ENCODE measurements at places on chromosomes 5 and 9. TPM values are rescaled to one million over a fixed set of nuclear protein-coding genes. Genes with fewer than 3 reads are reported as not detected.

PCDHGA12 gene
- total RNA-seq = not detected

GRXCR2 gene
- total RNA-seq = not detected

AQP3 gene
- 15.2 TPM for total RNA-seq

TAF11L2 gene
- total RNA-seq = not detected

WNT8A gene
- total RNA-seq = not detected

DBH gene
- not detected for total RNA-seq

ZNG1A gene
- total RNA-seq = 23.6 TPM

CCDC192 gene
- not detected for total RNA-seq

HCN1 gene
- not detected for total RNA-seq

TNFSF8 gene
- total RNA-seq = not detected

UBE2QL1 gene
- total RNA-seq = 0.72 TPM

DENND4C gene
- total RNA-seq = 13.3 TPM

HSPB3 gene
- total RNA-seq = not detected

SYNPO gene
- total RNA-seq = 26.6 TPM

LECT2 gene
- total RNA-seq = not detected

NDUFS6 gene
- total RNA-seq = 116 TPM

NPR3 gene
- total RNA-seq = 19.6 TPM

CCDC183 gene
- total RNA-seq = 0.44 TPM

CDH9 gene
- not detected for total RNA-seq

PLK2 gene
- total RNA-seq = 42.5 TPM

KLF4 gene
- total RNA-seq = 27.2 TPM

NXNL2 gene
- total RNA-seq = 0.85 TPM

FGD3 gene
- 0.55 TPM for total RNA-seq

NR4A3 gene
- 2.9 TPM for total RNA-seq

CYSRT1 gene
- total RNA-seq = 5.1 TPM

ARPC5L gene
- 83.2 TPM for total RNA-seq

REEP5 gene
- total RNA-seq = 130 TPM

NR5A1 gene
- 0.15 TPM for total RNA-seq

CD74 gene
- not detected for total RNA-seq

SV2C gene
- total RNA-seq = not detected

ANKRD31 gene
- not detected for total RNA-seq

FAM200C gene
- 2.2 TPM for total RNA-seq
